Stimulated activated effector memory CD8-positive, alpha-beta T cell treated with anti-CD3 and anti-CD28 coated beads, Interleukin-12 subunit alpha, Interleukin-12 subunit beta, amount 100 ng/mL, for 72 hours (primary cell): ENCODE measurements at places on chromosomes 2 and 18.

DNA sequence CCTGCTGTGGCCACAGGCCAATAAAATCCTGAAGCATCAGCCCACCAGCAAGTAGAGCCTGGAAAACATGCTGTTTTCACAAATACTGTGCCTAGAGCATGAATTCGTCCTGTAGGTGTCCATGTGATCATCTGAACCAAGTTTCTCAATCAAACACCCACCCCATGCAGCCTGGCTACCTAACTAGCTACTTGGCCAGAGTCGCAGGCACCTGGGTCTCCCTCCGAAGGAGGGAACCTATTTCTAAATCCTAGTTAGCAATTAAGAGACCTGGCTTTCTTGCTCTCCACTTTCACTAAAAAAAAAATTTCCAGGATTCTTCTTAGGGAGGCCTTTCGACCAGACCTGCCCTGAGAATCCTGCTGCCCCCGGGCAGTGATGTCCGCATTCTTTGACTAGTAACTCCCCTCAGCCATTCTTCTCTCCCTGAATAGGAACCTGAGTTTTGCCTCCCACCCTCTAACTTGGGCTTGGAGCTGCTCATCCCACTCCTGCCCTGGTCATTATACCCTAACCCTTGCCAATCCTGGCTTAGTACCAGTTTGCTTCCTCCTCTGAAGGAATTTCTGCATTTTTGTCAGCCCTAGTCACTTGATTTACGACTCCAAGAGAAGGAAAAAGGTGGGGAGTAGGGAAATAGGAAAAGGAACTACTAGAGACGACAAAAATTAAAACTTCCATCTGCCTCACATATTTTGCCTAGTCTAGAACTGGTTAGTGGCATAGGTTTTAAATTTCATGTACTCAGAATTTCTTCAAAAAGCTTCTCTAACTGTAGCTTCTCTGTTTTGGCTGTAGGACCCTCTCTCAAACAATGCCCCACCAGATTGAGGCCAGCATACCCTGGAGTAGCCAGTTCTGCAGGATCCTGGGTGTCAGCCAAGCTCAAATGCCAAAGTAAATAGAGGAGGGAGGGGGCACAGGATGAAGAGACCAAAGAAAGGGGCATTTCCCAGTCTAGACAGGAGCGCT lies 25.4 kb upstream of the TANK start:
- no peak for DNase-seq

GRCh38 chr2:104430852-104431251 lies 423.1 kb upstream of the POU3F3 start:
- no peak for DNase-seq

DNA sequence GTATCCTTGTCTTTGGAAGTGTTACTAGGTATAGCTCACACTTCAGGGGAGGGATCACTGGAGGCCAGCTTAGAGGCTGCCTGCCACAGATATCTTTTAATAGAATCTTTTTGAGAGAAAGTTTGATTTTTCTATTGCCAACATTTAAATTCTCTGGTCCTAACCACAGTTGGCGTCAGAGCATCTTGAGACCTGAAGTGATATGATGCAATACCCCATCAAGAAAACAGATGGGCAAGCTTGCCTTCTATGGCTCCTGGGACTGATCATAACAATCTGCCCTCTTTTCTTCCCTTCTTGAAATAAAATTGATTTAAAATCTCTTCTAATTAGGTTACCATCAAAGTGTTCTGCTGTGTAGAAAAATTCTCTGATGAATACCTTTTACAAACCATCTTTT lies 105.5 kb upstream of the ACKR3 start:
- DNase-seq = no peak

- no peak for DNase-seq
Measured at GRCh38 chr2:76188334-76189008, 477.8 kb upstream of the GCFC2 start.

DNA sequence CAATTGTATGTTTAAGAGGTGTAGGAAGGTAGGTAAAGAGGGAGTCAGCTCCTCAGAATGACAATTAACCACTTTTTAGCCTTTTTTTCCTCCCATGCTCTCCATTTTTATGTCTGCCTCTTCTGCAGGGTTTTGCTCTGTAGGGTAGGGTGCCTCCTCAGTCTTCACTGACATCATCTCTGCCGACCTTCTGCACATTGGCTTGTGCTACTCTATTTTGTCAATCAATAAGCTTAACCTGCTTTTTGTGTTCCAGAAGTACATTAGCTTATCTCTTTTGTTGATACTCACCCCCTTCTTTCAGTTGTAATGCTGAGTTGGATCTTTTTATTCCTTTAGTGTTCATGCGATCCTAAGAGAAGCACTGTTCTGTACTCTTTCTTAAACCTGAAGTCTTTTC lies 323.2 kb downstream of the RDH14 start:
- DNase-seq = no peak

GRCh38 chr2:240925191-240925567 lies 19.0 kb downstream of the CROCC2 start:
- DNase-seq = no peak

GRCh38 chr18:51686590-51686989 lies 489.1 kb upstream of the MEX3C start:
- no peak for DNase-seq

GRCh38 chr18:78293540-78293939 lies 686.1 kb upstream of the SALL3 start:
- DNase-seq = no peak
